NCI-H187 (cell line): ENCODE measurements at places on chromosomes 7 and 10.

DNA sequence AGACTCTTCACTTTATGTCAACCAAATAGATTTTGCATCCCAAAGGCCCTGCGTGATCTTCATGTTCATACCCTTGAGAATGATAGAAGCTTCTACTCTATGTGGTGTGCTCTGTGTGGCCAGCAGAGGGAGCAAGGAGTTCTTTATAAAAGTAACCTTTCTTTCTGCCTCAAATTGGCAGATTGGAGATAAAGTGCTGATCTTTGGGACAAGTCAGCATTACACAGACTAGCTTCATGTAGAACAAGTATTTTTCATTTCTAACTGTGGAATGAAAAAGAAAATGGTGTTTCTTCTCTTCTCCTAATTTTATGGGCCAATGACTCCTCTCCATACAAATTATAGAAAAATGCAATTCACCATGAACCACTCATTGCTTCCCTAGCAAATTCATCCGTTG, 1214.1 kb downstream of the SORCS1 start:
- no peak for DNase-seq

DNA sequence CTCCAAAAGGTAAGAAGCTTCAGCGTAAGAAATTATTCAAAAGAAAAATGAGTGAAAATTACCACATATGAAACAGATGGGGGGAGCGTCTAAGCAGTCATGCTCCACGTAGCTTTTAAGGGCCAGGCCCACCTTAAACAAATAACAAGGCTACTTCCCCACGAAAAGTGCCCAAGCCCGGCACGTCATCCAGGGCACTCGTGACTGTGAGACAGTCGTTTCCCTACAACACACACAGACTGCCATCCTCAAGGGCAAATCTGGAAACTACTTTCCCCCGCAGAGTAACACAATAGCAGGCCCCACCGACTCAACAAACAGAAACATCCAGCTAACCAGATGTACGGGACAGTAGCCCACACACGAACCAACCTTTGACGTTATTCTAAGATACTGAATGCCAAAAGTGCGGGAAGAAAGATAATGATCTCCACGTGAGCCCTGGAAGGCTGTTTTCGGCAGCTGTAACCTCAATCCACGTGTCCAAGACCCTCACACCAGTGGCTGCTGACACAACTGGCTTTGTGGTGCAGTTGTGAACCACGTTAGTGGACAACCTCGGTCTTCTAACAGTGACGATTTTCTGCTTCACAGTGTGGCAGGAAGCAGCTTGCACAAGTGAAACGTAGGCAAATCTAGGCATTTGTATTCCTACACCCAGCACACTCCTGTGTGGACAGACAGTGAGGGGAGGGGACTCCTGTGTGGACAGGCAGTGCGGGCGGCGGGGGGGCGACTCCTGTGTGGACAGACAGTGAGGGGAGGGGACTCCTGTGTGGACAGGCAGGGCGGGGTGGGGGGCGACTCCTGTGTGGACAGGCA, 251.7 kb downstream of the ZMYND11 start:
- DNase-seq = no peak

- DNase-seq = no peak
Measured at GRCh38 chr7:19030281-19030680, 87.2 kb downstream of the TWIST1 start.

GRCh38 chr7:111368381-111369065, 193.8 kb downstream of the IMMP2L start:
- no peak for DNase-seq

- DNase-seq = no peak
Measured at GRCh38 chr7:96347471-96347870, 25.6 kb upstream of the SLC25A13 start.

GRCh38 chr7:48786951-48787350, 137.4 kb upstream of the CDC14C start:
- DNase-seq = no peak

GRCh38 chr10:126157189-126157588, 231.1 kb downstream of the ADAM12 start:
- no peak for DNase-seq

- DNase-seq = no peak
Measured at GRCh38 chr7:152523916-152524315, 88.1 kb upstream of the KMT2C start.

- DNase-seq = no peak
Measured at GRCh38 chr7:82234457-82235049, 209.0 kb downstream of the CACNA2D1 start.

GRCh38 chr7:130875265-130875741, 141.3 kb upstream of the KLF14 start:
- DNase-seq = no peak

DNA sequence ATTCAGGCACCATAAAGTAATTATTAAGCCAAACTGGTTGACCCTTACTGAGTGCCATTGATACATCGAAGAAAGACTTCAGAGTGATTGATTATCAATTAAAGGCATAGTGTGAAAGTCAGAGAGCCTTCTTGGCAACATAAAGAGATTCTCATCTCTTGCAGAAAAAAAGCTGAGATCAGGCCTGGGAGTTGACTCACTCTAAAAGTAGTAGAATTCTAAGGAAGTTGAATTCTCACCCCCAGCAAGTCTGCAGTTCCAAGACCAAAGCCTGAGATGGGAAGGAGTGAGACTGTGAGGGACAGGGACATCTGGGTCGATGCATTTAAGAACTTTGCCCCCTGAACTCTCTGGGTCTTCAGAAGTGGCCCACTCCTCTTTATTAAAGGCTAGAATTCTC, 21.6 kb upstream of the ERCC6 start:
- no peak for DNase-seq

DNA sequence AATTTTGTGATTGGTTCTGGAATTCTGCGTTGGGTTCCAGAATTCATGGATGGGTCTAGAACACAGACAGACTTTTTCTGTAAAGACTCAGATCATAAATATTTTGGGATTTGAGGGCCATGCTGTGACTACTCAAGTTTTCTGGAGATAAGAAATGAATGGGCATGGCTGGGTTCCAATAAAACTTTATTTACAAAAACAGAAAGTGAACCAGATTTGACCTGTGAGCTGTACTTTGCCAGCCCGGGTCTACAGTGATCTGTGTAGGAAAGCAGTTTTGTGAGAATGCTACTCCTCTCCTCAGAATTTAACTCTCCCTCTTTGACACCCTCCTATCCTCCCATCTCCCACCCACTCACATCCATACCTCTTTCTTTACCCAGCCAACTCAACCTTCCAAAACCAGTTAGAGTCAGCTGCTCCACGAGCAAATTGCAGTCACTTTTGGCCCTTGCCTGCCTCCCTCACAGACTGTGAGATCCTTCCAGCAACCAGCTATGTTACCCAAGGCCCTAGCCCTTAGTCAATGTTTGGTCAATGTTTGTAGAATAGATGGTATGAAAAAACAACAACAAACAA, 312.8 kb upstream of the ZMIZ1 start:
- no peak for DNase-seq

DNA sequence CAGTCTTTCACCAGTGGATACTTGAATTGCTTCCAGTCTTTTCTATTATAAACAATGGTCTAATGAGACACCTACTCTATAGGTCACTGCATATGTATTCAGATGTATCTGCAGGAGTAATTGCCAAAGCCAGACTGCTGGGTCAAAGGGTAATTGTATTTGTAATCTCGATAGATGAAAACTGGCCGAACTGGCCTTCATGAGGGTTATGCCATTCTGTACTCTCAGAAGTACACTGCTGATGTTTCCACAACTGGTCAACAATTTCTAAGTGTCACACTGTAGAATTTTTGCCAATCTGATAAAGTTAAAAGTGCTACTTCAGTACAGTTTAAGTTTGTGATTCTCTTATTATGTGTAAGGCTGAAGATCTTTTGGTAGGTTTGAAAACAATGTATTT, 64.6 kb downstream of the JAZF1 start:
- no peak for DNase-seq
